ENCODE measurements at places on chromosomes 4 and X.
A peak's percentile ranks its signal among the peaks of the same experiment; 100 is the strongest.

GRCh38 chrX:38871129-38872029 is 70.1 kb downstream of the MID1IP1 start:
- no peak for ATAC-seq

GRCh38 chr4:116736756-116737155 is 348.6 kb downstream of the TRAM1L1 start:
- ATAC-seq, result no peak

DNA sequence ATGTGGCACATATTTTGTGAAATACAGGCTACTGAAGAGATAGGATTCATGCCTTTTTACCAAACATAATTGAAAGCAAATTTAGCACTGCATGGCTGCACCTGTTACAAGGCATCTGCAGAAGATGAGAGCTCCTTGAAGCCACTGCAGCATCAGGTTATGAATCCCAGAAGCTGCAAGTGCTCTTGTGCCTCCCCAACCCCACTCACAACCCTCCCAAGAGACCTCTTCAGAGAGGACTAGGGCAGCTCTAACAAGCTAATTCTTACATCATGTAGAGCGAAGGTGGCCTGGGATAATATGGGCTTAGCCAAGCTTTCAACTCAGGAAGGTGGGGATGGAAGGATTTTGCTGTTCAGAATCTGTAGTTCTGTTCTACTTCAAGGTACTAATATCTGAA is 27.2 kb downstream of the MFAP3L start:
- no peak for ATAC-seq

DNA sequence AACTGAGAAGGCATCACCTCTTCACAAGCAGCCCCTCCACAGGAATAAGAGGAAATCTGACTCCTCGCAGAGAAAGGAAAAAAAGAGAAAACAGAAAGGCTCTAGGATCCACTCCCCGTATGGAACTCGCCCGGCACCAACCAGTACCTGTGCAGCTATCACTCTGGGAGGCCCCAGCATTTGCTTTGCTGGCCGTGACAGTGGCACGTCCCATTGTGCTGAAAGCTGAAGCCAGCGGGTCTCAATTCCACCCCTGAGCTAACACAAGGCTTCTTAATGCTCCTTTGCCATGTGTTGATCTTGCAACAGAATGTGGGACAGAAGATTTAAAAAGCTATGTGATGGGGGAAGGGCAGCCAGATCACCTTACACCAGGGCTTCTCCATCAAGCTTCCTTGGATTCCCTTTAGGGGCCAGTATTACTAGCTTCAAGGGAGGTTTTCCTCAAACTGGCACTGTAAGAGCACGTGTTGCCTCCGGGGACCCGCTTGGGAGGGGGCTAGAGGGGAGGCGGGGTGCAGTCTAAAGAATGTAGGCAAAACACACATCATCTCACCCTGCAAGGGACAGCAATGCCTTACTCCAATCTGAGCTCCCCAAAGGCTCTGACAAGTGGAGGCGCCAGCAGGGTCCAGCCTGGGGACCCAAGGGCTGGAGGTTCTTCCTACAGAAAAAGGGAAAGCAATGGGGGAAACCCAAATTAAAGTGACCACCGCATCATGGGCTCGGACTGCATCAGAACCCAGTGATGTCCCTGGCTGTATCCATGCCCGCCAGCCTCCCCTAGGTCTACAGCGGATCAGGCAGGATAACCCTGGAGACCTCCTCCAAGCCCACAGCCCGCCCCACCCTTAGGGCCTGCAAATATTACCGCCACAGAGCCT is 1.2 kb downstream of the USP46 start:
- ATAC-seq, result no peak

GRCh38 chr4:77146186-77147078 is 10.6 kb upstream of the CCNG2 start:
- ATAC-seq, result no peak

GRCh38 chr4:84291969-84292368 is 207.1 kb downstream of the NKX6-1 start:
- no peak for ATAC-seq

GRCh38 chr4:53775381-53775780 is 184.1 kb upstream of the LNX1 start:
- ATAC-seq, result no peak

GRCh38 chr4:38769857-38770256 is 12.9 kb downstream of the TLR10 start:
- ATAC-seq, result peak; percentile 59
